ENCODE measurements at places on chromosomes 3 and 15.

DNA sequence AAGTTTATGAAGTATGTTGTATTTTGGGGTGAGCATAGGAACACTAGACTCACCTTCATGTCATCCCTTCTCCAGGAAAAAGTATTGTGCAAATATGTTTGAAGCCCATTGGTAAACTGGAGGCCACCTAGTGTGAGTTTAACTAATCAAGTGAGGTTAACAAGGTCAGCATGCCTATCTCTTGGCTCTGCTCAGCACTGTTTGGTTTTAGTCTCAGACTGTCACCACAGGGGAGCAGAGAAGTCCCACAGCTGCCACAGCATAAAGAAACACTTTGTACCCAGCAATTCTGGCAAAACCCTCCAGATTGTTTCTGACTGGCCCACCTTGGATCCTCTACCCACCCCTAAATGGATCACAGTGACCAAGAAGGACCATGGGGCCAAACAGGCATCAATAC is 152.7 kb downstream of the FEZF2 start:
- DNase-seq: no peak

DNA sequence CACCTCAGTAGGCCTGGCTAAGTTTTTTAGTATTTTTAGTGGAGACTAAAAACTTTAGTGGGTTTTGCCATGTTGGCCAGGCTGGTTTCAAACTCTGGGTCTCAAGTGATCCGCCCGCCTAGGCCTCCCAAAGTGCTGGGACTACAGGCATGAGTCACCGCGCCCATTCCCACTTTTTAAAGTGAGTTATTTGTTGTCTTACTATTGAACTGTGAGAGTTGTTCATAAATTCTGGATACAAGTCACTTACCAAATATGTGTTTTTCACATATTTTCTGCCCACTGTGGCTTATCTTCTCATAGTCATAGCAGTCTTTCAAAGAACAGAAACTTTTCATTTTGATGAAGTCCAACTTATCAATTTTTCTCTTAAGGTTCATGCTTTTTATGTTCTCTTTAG is 29.9 kb upstream of the SPSB4 start:
- DNase-seq: no peak

DNA sequence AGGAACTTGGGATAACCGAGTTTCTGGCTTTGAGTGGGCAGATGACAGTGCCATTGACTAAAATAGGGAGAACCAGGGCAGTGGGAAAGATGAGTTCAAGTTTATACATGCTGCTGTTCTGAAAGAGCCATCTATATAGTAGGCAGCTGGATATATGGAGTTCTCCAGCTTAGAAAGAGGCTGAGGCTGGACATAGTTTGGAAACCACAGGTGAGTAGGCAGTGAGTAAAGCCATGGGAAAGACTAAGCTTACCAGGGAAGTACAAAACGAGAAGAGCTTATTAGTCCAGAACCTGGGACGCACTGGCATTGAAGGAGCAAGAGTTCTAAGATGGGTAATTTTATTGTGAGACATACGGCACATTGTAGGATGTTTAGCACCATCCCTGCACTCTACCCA is 54.2 kb downstream of the MSL2 start:
- DNase-seq: no peak

DNA sequence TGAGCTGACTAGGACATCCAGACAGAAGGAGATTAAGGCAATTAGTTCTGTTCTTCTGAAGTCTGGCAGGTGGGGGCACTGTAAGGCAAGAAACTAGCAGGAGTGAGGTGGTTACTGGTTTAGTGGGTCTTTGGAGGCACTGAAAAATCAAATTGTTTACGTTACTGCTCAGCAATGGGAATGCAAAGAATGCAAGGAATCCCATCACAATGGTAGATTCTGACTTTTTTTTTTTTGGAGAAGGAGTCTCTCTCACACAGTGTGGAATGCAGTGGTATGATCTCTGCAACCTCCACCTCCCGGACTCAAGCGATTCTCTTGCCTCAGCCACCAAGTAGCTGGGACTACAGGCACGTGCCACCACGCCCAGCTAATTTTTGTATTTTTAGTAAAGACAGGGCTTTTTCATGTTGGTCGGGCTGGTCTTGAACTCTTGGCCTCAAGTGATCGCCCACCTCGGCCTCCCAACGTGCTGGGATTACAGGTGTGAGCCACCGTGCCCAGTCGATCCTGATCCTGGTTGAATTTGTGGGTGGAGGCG is 16.4 kb downstream of the FAM107A start:
- no peak for DNase-seq

- no peak for DNase-seq
Observed at GRCh38 chr3:190644035-190644434, 130.2 kb downstream of the IL1RAP start.

DNA sequence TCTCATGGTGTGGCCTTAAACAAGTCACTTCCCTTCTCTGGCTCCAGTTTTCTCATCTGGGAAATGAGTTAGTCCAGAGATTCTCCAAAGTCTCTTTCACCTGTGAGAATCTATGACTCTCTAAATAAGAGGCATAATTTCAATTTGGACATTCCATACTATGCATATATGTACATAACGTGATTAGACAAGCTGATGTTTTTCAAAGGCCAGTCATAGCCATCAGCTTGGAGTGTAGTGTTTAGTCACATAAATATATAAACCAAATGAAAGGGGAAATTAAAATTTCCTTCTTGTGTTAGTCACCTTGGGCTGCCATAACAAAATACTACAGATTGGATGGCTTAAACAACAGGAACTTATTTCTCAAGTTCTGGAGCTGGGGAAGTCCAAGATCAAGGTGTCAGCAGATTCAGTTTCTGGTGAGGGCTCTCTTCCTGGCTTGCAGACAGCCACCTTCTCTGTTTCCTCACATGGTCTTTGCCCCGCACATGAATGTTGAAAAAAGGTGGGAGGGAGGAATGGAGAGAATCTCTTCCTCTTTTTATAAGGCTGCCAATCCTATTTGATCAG is 19.4 kb downstream of the TMEM41A start:
- DNase-seq: no peak

- no peak for DNase-seq
Observed at GRCh38 chr3:49674497-49674983, 389 bp downstream of the APEH start.

DNA sequence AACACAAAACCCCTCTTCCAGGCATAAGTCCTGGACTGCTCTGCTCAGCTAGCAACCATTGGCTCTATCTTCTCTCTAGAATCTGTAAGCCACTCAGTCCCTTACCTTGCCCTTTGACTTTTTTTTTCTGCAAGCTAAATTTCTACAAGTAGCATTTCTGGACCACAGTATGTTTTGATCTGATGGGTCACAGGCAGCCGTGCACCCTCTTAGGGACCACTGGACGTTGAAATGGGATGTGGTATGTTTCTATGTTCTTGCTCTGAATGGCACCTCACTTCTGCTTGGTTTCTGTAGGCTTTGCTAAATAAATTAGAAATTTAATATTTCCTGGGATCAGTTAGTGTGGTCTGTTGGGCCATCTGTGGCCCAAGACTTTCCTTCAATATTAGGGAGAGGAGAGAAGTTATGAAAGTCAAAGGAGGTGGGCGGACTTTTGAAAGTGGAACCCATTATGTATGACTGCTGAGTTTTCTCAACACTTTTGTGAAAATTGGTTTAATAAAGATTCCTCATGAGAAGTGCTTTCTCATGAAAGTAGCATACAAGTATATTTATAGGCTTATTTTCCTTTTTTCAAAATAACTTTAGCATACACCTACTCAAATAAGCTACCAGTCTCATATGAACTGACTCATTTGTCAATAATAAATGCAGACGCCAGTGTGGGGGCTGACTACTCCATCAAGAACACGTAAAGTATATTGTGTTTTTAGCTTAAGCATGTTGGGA is 18.4 kb upstream of the TIPARP start:
- DNase-seq: no peak

DNA sequence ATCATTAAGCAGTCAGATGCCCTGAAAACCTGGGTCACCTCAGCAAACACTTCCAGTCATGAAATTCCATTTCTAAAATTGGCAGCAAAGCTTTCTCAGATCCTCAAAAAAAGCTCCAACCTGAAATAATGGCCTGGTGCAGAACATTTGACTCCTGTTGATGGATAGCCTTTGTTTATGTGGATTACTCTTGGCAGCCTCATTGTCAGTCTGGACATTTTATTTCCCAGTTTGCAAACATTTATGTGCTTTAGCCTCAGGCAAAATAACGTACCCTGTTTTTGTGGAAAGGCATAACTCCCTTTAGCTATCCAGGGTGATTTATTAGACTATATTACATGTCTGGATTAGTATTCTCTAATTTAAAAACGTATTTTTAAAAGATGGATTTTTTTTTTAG is 53.9 kb downstream of the PXYLP1 start:
- DNase-seq: no peak

GRCh38 chr3:5276934-5277333 is 89.4 kb downstream of the EDEM1 start:
- no peak for DNase-seq

DNA sequence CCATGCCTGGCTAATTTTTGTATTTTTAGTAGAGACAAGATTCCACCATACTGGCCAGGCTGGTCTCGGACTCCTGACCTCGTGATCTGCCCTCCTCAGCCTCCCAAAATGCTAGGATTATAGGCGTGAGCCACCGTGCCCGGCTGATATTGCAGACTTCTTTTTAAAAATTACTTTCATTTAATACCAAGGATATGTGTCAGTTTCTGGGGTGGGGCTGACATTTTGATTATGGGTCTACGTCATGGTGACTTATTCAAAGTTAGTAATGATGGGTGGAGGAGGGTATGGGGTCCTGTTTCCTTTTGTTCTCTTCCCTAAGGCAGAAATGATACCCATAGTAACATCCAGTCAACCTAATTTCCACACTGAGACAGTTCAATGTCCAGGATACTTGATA is 34.7 kb downstream of the GBE1 start:
- DNase-seq: no peak

DNA sequence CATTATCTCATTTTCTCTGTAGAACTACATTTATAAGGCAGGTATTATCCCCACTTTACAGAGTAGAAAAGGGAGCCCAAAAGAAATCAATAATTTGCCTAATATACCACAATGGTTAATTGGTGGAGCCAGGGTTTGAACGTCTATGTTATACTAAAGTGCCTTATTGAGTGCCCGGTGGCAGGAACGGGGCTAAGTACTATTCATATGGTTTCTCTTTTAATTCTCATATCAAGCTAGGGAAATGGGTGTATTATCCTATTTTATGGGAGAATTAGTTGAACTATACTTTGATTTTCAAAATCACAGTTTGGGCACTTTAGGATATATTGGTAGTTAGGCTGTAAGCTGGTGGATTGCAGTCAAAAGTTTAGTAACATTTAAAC is 1.5 kb downstream of the CEP97 start:
- no peak for DNase-seq

DNA sequence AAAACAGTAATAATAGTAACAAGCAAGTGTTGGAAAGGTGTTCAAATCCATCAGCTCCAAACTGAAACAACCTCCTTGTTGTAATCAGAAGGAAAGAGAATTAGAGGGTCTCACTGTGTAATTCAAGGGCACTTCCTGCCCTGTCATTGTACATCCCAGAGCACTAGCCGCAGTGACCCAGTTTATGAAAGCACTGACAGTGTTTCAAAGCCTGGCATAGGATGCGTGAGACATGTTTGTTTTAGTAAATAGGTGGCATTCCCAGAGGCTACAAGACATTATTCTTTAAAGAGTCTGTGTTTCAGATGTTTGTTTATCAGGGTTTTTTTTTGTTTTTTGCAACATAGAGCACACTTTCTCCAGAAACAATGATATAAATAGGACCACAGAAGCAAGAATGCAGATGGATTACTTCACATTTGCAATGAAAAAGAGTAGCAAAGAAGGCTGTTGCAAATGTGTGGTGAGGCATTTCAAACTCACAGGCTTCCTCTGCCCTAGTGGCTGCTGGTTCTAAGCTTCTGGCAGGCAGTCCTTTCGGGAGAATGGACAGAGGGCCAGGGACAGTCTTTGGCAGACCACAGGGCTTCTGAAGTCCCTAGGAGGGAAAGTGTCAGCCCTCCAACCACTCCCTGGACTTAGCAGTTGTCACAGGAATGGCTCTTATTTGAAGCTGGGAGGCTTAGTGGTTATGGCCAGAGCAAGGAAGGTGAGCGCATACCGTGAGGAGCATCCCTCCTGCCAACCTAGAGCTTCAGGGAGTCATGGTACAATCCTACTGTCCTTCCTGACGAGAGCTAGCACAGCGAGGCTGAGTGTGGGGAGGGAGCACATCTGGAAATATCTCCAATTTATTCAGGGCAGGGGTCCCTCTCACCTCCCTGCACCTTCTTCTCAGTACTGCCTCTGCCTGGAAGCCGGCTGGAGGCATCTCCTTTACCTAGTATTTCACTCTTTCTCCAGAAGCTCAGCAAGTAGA is 31.4 kb upstream of the TIPARP start:
- DNase-seq: no peak

DNA sequence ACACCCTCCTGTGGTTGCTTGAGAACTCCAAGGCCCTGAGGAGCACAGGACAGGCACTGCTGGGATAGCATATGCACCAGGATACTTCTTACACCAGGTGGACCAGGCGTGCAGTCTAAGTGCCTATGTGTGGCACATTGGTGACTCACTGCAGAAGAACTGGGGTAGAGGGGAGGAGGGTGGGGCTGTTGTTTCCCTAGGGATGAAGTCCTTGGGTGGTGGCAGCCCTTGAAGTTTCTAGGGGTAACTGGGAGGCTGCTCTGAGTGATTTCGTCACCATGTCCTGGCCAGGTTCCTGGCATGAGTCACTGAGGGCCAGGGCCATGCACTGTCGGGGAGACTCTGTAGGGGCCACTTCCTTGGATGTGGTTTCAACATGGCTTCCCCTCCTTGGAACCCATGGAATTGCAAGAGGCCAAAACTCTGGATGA is 15.9 kb downstream of the MYZAP start:
- DNase-seq: no peak

DNA sequence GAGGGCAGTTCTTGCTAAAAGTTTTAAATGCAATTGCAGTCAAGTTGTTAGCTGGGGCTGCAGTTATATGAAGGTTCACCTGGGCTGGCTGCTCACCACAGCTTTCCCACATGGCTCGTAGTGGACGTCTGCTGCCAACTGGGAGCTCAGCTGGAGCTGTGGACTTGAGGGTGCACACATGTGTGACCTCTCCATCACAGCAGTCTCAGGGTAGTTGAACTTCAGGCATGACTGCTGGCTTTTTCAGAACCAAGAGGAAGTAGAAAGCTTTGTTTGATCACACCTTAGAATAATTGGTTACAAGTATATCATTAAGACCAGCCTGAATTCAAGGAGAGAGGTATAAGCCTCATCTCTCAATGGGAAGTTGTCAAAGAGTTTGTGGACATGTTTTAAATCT is 74.1 kb downstream of the CHL1 start:
- DNase-seq: no peak

DNA sequence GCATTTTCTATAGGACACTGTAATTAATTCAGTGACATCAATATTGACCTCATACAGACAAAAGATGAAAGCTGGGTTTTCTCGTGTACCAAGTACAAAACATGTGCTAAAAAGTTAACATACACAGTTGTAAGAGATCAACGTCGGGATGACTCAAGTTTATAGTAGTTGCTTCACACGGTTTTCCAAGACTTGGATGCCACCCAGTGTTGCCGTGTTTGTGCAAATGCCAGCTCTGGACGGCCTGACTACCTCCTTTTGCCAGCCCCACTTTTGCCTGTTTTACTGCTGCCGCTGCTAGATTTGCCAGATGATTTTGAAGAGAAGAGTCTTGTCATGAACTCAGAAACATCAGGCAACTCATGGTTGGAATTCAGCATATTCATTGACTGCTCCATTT is 17.6 kb downstream of the EMC7 start:
- DNase-seq: no peak
